ENCODE measurements at places on chromosomes 16 and 17.

DNA sequence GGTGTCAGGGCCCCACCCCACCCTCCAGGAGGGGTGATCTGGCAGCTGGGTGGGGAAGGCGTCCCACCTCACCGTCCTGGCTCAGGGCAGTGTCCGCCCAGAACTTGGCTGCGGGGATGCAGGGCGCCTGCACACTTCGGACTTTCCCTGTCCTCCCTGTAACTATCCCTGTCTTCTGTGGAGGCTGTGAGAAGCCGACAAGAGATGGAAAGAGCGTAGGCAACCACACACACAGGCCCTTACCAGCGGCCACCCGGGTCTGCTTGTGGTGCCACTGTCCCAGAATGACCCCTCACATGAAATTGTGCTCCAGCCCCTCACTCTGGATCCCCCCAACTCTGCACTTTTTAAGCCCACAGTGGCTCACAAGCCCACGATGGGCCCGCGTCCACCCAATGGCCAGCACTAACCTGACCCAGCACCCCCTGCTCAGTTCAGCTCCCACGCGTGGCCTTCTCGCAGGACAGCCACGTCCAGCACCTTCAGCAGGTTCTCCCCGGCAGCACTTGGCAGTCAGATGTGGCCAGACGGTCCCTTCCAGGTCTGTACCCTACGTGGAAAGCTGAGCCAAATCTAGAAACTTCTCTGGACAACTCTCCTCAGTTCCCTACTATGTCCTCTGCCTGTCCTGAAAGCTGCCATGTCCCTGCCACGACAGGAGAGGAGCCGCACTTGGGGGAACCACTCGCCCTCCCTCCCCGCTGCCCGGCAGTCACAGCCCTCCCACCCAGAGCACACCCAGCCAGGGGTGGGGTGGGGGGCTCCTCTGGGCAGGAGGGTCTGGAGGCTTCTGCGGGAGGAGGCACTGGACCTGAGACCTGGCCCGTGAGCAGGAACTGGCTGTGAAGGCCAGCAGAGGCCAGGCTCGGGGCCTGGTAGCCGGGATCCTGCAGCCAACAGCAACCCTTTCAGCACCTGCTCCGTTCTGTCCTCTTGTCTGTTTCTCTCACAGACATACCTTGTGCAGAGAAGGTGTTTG is 38.0 kb downstream of the PEMT start:
- DNase-seq, result no peak

DNA sequence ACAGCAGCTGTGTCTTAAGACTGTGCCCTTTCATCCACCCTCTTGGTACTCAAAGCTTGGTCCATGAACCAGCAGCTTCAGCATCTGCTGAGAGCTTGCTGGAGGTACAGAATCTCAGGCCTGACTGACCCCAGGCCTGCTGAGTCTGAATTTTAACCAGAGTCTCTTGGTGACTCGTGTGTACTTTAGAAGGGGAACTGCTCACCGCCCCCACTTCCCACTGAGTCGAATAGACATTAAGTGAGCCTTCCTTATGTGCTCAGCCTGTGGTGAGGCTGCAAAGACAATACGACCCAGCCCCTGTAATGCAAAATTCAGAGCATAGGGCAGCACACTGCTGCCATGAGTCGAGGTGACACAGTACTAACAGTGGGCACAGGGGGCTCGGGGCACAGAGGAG is 662.8 kb downstream of the WWOX start:
- DNase-seq, result no peak

DNA sequence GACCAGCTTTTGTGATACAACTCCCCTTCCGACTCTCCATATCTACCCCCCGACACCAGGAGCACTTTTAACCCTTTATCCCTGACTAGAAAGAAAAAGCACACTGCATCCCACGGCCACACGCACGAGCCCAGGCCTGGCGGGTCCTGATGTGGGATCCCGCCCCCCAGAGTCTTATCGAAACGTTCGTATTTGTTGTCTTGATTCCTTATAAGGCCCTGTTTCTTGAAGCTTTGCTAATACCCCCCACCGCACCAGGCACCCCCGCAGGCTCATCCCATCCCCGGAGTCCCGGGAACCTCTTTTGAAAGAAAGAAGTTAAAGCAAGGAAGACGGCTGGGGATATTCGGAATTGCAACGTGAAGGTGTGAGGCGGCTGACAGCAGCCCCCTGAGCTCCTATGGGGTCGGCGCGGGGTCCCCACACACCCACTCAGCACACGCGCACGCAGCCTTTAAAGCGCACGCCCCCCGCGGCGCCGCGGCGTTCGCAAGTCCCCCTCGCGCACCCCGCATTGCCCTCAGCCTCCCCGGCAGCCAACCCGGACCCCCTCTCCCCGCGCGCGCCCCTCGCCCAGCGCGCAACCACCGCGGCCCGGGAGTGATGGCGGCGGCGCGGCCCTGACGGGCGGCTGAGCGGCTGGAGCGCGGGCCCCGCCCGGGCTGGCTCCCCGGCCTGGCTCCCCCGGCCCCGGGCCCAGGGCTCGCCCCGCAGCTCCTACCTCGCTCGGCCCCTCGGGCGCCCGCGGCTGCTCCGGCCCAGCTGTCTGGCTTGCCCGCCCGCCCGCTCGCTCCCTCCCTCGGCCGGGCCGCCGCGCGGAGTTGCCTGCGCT is 448 bp downstream of the STAT5B start:
- peak; percentile 29 for DNase-seq

- DNase-seq, result no peak
Observed at GRCh38 chr16:795580-796229, 4.8 kb downstream of the GNG13 start.

- DNase-seq, result no peak
Observed at GRCh38 chr17:9566067-9566466, 9.6 kb downstream of the STX8 start.

Data from WTC11 (cell line).